ENCODE measurements at places on chromosomes 1 and 21.

DNA sequence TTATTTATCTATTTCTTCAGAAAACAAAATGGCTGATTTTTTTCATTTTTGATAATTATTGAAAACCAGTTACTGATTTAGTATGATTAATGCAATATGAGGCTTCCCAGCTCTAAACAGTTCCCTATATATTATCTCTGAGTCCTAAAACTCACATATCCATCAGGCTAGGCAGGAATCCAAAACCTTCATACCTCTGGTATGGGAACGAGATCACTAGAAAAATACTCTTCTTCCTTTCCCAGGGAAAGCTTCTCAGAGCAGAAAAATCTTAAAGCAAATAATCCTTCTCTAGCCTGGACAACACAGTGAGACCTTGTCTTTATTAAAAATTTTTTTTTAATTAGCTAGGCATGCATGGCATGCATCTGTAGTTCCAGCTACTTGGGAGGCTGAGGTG, 42.5 kb downstream of the KDM5B start:
- no peak for DNase-seq

- peak; percentile 67 for DNase-seq
Observed at GRCh38 chr21:14864211-14865021, 200.4 kb downstream of the NRIP1 start.

GRCh38 chr21:34878940-34879339, 170.2 kb downstream of the RUNX1 start:
- DNase-seq: no peak

DNA sequence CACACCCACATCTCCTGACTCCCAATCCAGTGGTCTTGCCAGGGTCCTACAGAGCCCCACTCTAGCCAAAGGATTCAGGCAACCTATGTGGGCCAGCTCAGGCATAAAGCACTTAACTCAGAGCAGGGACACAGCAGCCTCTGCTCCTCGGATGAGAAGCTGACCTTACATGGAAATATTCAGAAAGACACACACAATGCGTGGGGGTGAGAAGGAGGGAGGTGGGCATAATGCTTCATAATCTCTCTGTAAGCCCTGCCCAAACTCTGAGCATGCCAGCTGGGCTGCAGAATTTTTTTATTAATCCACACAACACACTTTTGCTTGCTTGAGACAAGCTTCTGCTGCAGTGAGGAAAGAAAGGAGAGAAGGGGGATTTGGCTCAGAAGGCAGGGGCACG, 21.6 kb downstream of the KCND3 start:
- DNase-seq: no peak

GRCh38 chr1:1063945-1064831, 9.9 kb downstream of the RNF223 start:
- peak; percentile 89 for DNase-seq
